ENCODE measurements at places on chromosomes 2 and 18. TPM values are rescaled to one million over a fixed set of nuclear protein-coding genes. Genes with fewer than 3 reads are reported as not detected.
A peak's percentile ranks its signal among the peaks of the same experiment; 100 is the strongest.

Gene CYS1
- total RNA-seq = 3.8 TPM

Gene CEBPZ
- total RNA-seq = 31.4 TPM

Gene CCDC102B
- total RNA-seq = 8.1 TPM

Gene TEX44
- total RNA-seq = not detected

Gene NLRC4
- 0.43 TPM for total RNA-seq

Gene TGFBRAP1
- 9.8 TPM for total RNA-seq

Gene B3GNT7
- total RNA-seq = 5.4 TPM

Gene AKAIN1
- total RNA-seq = not detected

- no peak for DNase-seq
Observed at GRCh38 chr2:178891959-178892485, 84.8 kb upstream of the TTN start.

- DNase-seq = no peak
Observed at GRCh38 chr2:197839856-197840255, 35.5 kb downstream of the PLCL1 start.

GRCh38 chr2:12261986-12262680 is 454.6 kb upstream of the TRIB2 start:
- DNase-seq = no peak

- DNase-seq = no peak
Observed at GRCh38 chr2:5021136-5021535, 671.0 kb upstream of the SOX11 start.

DNA sequence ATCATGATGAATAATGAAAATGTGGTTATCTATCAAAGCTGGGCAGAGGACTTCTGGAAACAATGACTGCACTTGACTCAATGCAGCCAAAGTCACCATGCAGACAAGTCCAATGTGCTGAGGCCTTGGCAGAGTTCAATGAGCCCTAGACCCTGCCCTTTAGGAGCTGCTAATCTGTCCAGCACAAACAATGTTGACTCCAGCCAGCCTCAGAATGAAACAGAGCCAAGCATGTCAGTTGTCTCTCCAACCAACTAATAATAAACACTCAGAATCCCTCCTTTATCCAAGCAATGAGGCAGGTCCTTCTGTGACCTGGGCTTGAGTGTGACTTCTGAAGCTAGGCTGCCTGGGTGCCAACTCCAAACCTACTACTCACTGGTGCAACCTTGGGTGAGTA is 270.6 kb downstream of the BCL11A start:
- DNase-seq = no peak

DNA sequence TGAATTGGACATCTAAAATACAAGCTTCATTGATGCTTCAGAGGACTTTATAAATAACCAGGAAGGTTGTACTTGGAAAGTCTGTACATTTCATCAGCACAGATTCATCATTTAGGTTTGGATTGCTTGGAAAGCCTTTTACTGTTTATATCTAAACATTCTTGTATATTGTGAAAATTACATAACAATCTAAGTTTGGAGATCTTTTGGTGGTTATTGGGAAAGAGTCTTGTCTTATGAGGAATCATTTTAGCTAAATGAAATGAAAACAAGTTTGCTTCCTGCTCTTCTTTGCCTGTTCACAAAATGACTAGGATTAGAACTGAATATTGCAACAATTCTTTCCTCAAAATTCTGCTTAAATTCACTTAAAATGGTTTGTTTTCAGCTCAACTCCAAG is 79.3 kb downstream of the ABI2 start:
- DNase-seq = no peak

GRCh38 chr2:25441353-25441752 is 99.6 kb upstream of the DNMT3A start:
- DNase-seq = no peak

DNA sequence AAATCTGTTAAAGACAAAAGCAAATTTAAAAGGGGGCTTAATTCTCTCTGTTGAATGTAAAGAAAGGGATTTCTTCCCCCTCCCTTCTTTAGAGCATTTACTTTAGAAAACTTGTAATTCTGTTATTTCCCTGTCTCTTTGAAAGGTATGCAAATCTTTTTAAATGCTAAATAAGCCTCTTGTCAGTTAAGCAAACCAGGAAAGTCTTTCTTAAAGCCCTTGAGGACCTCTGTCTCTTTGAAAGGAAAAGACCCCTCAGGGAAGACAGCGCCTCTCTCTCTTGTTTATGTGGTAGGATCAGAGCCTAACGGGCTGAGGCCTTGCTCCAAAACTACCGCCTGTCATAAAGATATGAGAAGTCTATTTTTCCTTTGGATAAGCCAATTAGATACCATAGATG is 139.9 kb upstream of the CDH7 start:
- DNase-seq = no peak

DNA sequence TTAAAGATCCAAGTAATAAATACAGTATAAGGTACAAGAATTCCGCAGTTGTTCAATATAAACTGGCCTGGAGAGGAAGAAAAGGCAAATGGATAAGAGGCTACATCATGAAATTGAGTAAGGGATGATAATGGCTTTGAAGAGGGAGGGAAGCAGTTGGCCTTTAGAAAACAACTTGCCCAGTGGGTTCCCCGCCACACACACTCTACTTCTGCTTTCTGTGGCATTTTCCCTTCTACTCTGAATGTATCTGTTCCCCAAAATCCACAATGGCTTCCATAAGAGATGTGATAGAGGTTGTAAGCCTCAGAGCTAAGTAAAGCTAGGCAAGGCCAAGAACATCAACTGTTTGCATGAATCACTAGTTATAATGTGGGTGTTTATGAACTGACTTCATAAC is 221.3 kb downstream of the MBD2 start:
- DNase-seq = no peak

GRCh38 chr2:165833156-165833555 is 39.1 kb upstream of the GALNT3 start:
- DNase-seq = no peak

GRCh38 chr2:16661936-16662839 is 3.4 kb downstream of the CYRIA start:
- DNase-seq = no peak

GRCh38 chr2:75570948-75571729 is 10.4 kb upstream of the EVA1A start:
- DNase-seq = no peak

DNA sequence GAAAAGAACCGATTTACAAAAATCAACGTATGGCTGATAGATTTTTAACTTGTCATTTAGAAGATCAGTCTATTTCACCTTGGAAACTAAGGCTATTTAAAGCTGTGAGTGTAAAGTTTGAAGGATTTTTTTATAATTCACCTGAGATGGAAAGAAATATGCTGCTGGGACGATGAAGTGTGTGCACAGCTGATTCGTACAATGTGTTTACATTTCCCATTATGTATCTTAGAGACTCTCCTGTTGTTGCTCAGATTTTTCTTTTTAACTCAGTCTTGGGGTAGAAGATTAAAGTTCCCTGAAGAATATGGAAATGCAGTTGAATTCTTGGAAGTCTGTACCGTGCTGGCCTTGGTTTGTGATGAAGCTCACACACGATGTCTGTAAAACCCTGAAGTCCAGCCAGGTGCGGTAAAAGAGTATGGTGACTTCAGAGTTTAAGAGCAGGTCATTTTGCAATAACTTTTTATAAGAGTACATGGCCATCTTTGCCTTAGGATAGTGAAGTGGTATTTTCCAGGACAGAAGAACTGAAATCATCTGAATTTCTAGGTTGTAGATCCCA is 250.1 kb downstream of the PRKCE start:
- no peak for DNase-seq

DNA sequence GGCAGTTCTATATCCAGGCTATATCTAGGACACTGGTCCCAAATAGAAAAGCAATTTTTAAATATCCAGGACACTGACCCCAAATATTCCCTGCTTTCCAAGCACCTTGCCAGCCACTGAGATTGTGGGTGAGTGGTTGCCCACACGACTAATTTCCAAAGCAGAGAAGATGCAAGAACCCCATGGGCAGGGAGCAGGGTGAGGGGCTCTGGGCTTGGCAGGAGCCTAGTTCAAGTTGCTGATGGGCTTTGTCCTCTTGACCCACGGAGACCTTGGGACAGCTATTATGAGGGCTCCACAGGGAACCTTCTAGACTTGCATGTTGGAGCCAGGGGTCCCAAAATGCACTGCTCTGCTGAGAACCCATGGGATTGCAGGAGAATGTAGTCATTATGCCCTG is 146.0 kb upstream of the SMAD2 start:
- no peak for DNase-seq

DNA sequence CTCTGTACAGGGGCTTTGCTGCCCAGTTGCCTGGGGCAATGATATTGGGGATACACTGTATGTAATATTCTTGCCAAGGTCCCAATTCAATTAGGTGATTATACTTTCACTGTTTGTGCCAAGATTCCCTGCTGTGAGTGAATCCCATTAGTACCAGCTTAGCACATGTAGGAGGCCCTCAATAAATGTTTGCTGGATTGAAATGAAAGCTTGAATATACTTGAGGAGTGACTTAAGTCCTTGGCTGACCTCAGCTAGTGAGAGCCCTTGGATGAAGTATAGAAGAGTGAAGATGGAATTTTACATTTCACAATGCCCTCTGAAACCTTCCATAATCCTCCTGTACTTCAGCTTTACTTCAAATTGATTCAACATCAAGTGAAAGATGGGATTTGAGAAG is 102.9 kb downstream of the GATA6 start:
- DNase-seq = no peak

DNA sequence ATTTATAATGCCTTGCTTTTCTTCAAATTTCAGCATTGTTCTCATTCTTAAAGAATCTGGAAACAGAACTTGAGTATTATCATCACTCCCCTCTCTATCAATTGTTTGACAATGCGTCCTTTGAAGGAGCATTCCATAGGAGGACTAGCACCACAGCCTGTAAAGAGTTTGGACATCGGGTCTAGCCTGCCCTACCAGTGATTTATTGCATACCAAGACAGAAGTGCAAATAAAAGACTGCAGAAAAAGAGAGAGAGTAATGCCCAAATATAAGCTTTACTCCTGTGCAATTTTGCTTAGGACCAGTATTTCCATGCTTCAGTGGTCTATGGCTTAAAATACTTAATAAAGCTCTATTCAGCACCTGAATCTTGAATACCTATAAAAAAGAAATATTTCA is 55.4 kb upstream of the MAP2 start:
- DNase-seq = no peak

GRCh38 chr18:48833701-48834412 is 116.9 kb downstream of the SMAD7 start:
- DNase-seq = peak; percentile 55

DNA sequence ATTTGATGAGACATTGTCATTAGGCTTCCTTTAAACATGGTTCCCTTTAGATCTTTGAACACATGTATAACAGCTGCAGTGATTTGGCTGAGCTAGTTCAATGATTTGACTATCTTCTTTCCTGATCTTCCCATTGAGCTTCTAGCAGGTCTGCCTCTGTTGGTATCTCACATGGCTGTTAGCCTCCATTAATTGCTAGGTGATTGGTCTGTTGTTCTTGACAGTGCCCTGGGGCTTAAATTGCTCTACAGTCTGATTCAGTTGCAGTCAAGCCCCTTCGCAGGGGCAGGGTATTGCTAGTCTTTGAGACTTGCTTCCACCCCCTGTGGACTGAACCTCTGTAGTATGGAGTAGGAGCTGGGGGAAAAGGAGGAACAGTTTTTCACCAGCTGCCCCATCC is 24.1 kb downstream of the SKA1 start:
- no peak for DNase-seq

DNA sequence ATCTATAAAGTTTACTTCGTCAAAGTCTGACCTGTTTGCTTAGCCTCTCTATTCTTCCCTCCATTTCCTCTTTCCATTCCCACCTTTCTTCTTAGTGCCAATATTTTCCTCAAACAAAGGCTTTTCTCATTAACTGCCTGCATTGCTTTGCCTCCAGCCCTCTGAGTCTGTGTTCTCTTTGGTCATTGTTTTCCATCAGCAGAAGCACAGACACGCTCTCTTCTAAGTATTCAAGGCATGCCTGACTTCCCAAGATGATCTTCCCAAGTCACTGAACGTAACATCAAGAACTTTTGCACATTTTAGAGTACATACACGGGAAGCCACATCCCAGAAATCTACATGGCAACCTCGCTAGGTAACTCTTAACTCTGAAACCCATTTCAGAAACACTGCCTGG is 32.6 kb upstream of the ANXA4 start:
- DNase-seq = no peak

DNA sequence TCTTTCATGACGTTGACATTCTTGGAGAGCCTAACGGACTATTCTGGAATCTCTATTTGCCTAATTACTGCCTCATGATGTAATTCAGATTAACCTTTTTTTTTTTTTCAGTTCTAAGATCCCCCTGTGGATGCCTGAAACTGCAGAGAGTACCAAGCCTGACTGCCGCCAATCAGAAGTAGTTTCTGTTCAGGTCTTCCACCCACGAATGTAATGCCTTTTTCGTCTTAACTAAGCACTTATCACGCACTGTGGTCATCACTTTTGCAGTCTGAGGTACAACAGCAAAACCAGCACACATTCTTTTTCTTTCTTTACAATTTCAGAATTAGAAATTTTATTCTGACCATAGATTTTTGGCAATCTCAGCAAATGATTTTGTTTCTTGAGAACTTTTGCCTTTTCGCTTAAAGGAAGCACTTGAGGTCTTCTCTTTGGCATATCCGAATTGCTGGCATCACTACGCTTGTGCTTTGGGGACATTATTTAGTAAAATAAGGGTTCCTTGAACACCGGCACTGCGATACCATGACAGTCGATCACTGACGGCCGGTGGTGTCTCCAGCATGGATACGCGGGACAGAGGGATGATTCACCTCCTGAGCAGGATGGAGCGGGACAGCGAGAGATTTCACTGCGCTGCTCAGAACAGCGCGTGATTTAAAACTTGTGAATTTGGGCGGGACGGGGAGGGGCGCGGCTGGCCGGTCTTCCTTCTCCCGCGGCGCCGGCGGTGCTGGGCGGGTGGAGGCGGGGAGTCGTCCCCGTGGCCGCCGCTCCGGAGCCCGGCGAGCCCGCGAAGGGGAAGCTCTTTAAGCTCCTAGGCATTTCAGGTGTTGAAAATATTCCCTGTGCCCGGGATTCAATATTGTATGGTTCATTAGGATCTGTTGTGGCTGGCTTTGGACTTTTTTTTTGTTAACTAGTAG is 32.0 kb upstream of the GPR55 start:
- no peak for DNase-seq

DNA sequence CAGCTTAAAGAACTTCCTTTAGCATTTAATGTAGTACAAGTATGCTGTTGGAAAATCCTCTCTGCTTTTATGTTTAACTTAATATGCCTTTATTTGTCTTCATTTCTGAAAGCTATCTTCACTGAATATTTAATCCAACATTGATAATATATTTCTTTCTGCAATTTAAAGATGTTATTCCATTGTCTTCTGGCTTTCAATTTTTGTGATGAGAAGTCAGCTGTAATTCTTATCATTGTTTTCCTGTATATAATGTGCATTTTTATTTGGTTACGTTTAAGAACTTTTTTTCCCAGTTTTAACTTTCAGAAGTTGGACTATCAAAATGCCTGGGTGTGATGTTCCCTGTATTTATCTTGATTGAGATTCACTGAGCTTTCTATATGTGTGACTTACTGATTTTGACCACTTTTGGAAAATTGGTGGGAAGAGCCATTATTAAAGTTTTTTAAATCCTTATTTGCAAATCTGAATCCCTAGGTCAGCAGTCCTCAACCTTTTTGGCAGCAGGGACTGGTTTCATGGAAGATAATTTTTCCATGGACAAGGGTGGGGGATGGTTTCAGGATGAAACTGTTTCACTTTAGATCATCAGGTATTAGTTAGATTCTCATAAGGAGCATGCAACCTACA is 241.0 kb downstream of the TNS1 start:
- no peak for DNase-seq

Measured in cardiac septum (tissue), 1 donor.